ENCODE measurements at places on chromosomes 3 and 15.

DNA sequence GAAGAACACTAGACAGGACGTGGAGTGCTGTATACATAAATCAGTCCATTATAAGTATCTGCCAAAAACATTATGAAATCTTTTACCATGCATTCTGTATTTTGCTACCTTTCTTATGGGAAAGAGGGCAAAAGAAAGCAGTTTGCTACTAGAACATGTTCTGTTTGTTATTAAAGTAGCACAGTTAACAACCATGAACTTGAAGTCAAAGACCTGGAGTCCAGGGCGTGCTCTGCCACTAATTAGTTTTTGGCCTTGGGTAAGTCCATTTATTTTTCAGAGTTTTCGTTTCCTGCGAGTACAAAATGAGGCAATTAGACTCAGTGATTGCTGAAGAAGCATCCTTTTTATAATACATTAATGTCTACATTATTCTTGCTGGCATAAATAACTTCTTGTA, 143.3 kb upstream of the AGTR1 start:
- no peak for DNase-seq

DNA sequence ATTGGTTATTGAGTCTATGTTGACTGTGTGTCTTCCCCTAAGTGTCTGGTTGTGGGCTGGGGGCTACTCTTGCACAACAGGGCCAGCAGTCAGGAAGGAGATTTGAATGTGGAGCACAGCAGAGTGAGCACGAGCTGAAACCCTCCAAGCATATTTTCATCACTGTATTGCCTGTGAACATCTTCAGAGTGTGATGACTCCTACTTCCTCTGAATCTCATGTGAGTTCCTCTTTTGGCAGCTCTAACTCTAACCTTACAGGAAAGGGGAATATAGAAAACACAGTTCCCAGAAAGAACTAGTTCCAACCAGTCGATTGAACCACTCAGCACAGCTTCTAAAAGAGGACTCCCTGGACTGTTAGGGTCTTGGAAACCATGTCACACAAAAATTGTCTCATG, 211.6 kb downstream of the RAP2B start:
- DNase-seq: no peak

- DNase-seq: no peak
These were observed 46.9 kb downstream of the COMMD2 start for GRCh38 chr3:149705416-149705815.

DNA sequence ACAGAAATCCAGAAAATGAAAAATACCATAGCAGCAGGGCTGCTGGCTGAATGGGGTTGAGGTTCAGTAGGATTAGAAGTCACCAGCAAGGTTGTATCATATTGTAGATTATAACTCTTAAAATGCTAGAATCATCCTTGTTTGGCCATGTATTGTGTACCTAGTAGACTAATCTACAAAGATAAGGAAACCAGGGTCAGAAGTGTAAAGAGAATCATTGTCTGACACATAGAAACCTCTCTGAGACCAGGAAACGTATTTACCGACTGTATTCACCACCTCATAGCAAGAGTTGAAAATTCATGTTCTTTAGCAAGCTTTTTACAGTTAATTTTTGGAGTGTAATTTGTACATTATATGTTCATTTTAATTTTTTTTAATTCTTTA, 168.8 kb downstream of the ECT2 start:
- no peak for DNase-seq

- DNase-seq: no peak
These were observed 116.4 kb downstream of the GREM1 start for GRCh38 chr15:32834156-32834555.

GRCh38 chr15:70559265-70560239, 203.8 kb downstream of the UACA start:
- no peak for DNase-seq

- DNase-seq: no peak
These were observed 173.0 kb upstream of the ROBO2 start for GRCh38 chr3:76866729-76867408.

- DNase-seq: no peak
These were observed 25.9 kb downstream of the LRRC3B start for GRCh38 chr3:26648461-26648860.

DNA sequence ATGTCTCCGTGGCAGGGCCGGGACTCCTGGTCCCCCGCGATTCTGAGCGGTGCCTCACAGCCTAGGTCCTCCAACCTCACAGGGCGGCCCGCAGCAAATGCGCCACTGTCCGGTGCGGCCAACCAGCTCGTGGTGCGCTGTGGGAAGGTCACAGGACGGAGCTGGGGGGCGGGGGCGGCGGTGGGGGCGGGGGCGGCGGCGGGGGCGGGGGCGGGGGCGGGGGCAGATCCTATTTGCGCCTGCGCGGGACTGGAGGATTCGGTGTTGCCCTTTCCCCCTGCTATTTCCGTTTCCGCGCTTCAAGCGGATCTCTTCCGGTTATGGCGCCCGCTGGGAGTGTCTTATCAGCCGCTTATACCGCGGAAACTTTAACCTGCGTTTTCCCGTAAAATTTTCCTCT, 106.7 kb upstream of the SNRPN start:
- DNase-seq: no peak

GRCh38 chr15:39110336-39110735, 470.5 kb upstream of the THBS1 start:
- no peak for DNase-seq

GRCh38 chr3:24196526-24196925, 251.4 kb downstream of the NR1D2 start:
- DNase-seq: no peak

DNA sequence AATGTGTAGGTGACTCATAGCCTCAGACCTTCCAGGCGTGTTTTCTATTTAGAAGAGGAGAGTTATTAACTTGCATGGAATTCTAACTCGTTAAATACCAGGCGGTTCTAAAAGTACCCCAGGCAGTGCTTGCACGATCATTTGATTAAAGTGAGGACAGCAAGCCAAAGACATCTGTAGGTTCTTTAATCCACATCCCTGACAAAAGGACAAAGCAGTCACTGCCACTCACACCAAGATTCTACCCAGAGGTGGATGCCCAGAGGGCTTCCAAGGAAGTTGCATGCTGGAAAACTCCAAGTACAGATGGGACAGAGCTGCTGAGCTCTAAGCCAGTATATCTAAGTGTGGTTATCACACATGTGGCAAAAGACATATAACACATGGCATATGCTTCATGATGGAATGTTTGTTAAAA, 372.1 kb downstream of the ROBO2 start:
- peak; percentile 53 for DNase-seq

DNA sequence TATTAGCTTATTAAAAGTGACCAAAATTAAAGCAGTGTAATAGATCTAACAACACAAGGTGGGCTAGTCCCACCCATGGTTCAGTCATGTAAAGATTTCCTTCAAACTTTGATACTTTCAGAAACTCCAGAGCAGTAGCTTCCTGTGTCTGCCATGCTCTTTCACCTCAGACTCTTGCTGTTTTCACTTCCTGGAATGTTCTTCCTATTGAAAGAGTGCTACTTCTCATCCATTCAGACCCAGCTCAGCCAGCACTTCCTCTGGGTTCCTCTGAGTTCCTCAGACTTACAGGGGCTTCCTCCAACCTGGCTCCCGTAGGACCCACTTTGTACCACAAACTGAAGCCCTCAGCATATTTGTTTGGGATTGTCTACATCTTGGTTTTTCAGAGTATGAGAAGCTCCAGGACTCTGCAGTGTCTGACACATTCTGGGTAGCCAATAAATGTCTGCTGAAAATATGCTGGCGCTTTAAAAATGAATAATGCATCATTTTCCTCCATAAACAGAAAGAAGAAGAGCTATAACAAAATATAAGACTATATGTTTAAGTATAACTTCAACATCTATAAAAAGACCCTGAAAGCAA, 18.0 kb downstream of the NCEH1 start:
- DNase-seq: no peak

- DNase-seq: no peak
These were observed 7.7 kb downstream of the CHAC1 start for GRCh38 chr15:40960925-40961324.

DNA sequence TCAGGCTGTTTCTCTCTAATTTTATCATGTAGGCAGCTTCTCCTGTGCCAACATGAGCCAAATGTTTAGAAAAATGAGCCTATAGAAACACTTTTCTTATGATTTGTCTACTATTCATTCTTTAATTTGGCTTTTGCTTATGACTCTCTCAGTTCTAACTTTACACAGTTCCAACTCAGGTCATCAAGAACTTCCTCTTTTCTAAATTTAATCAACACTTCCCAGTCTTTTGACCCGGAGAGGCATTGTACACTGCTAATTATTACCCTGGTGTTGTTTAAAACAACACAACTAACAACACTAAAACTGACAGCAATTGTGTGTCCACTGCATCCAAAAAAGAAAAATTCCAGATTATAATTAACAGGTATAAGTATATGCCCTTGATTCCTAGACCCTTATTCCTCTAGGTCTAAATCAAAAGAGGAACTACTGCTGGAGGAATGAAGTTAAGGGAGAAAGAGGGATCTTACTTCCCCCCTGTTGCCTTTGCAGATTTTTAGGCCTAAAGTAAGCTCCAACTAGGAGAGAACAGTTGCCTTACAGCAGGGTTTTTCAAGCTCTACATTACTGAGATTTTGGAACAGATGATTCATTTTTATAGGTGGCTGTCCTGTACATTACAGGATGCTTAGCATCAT, 332.2 kb upstream of the GOLIM4 start:
- DNase-seq: no peak

DNA sequence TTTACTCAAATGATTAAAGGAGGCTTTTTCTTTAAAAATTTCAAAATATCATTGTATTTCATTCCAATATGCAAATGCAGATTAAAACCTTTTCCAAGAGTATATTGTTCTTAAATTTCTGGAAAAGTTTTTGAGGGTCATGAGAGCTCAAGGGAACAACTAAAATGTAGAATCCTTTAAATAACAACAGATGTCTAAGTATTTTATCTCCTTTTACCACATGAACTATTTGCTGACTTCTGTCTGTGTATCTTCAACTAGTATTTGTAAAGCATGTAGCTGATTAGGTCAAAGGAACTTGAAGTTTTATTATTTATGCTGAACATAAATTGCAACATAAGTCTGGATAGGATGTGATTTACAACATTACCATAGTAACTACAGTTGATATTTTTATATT, 402.6 kb downstream of the CNTN6 start:
- no peak for DNase-seq

DNA sequence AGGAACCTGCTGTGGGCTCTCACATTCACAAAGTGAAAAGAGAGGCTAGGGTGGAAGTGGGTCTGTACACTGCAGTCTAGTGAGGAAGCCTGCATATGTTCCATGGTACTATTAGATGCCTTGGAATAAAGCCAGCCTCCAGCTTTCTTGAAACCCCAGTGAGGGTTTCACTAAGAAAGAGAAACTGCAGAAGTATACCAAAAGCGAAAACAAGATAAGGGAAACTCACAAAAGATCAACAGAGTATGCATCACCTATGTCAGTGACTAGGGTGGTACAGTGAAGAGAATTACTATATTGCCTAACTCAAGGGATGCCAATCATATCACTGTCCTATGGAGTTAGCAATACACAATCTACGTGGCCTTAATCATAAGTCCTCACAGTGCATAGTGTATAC, 212.5 kb upstream of the GADL1 start:
- peak; percentile 17 for DNase-seq

DNA sequence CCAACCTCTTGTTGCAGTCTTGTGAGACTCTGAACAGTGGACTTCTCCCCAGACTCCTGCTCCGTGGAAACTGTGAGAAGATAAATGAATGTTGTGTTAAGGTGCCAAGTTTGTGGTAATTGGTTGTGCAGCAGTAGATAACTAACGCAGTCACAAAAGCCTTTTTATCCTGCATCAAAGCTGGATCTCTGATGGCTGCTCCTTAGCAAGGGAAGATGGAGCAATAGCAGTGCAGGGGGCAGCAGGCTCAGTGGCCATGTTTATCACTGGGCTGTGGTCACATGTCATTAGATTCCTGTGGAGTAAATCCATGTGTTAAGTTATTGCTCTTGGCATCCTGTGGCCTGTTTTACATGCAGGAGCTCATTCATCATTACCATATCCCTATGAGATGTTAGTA, 13.5 kb downstream of the CMTM7 start:
- no peak for DNase-seq

DNA sequence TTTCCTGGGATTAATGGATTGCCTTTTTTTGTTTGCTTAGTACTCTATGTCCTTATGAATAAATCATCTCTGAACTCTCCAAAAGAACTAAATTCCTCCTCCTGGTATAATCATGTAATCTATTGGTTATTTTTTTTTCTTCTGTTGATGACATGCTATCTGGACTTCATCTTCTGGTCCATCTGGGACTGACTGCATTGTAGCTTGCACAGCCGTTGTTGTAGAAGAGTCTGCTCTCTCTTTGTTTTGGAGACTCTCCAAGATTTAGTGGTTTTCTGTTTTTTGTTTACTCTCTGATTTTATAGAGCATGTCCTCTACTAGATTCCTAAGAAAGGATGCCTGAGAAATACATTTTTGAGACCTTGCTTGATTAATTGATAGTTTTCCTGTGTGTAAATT, 19.1 kb downstream of the IREB2 start:
- no peak for DNase-seq

DNA sequence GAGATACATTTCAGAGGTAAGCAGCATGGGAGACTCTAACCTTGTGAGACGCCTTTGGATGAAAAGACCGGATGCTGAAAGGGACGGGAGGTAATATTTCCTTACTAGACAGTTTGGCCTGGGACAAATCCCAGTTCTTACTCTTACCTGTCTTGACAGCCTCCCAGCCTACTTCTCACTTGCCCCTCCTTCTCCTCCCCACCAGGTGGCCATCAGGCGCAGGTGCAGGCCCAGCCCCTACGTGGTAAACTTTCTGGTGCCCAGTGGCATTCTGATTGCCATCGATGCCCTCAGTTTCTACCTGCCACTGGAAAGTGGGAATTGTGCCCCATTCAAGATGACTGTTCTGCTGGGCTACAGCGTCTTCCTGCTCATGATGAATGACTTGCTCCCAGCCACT, 6.3 kb downstream of the HTR3D start:
- DNase-seq: no peak

DNA sequence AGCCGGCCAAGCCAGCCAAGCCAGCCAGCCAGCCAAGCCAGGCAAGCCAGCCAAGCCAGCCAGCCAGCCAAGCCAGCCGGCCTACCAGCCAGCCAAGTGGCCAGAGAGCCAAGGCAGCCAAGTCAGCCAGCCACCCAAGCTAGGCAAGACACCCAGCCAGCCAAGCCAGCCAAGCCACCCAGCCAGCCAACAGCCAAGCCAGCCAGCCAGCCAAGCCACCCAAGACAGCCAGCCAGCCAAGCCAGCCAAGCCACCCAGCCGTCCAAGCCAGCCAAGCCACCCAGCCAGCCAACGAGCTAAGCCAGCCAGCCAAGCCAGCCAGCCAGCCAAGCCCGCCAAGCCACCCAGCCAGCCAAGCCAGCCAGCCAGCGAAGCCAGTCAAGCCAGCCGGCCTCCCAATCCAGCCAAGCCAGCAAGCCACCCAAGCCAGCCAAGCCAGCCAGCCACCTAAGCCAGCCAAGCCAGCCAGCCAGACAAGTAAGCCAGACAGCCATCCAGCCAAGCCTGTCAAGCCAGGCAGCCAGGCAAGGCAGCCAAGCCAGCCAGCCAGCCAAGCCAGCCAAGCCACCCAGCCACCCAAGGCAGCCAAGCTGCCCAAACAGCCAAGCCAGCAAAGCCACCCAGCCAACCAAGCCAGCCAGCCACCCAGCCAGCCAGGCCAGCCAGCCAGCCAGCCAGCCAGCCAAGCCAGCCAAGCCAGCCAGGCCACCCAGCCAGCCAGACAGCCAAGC, 200.5 kb downstream of the GOLGA6L6 start:
- DNase-seq: no peak
